Activated CD4-positive, CD25-positive, alpha-beta regulatory T cell treated with anti-CD3 and anti-CD28 coated beads, Interleukin-2, amount 50 U/mL, for 72 hours (primary cell): ENCODE measurements at places on chromosomes 2 and 18.

DNA sequence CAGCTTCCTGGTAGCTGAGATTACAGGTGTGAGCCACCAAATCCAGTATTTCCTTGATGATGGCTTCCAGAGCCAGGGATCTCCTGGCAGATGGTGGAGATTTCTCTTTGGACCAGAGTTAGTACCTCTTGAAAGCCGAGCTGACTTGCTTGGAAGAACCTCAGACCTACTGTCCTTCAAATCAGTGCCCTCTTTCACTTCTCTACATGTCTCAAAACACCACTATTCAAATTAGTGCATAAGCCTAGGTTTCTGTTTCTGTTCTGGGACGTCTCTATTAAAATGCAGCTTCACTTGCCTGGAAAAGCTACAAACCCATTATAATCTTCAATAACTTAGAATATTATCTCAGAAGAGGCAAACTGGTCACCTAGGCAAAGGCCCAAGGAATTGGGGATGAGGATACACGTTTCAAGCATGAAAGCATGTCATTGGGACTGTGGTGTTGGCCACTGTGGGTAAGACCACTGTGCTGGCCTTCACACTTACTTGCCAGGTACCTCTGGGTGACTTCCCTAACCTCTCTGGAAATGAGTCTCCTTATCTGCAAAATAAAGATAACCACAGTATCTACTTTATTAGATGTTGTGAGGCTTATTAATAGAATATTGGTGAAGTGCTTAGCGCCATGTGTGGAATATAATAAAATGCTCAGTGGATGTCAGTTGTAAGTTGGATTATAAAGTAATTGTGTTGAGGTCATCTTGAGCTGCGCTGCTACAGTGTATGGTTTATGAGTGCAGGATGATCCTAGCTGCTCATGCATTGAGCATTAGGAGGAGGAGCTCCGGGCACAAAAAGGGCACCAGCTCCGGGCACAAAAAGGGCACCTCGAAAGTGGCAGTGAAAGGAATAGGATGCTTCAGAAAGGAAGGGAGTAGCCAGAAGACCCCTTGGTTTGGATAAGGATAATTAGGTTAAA lies 84.5 kb downstream of the DOCK10 start:
- no peak for DNase-seq

DNA sequence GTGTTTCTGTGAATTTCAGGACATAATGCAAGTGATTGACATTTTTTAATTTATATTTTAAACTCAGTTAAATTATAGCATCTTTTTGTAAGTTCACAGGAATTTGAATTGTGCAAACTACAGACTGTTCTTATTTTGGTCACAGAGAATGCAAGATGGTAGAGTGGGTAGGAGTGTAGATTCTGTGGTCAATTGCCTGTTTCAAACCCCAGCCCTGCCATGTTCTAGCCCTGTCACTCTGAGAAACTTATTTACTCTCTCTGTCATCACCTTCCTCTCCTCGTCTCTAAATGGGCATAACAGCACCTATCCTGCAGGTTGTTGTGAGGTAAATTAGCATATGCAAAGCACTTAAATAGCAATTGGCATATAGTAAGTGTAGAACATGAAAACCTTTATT lies 879.8 kb downstream of the CPS1 start:
- DNase-seq, result no peak

GRCh38 chr18:57574866-57575265 lies 11.6 kb downstream of the FECH start:
- DNase-seq, result no peak

GRCh38 chr2:180196419-180196977 lies 189.4 kb upstream of the CWC22 start:
- DNase-seq, result no peak

DNA sequence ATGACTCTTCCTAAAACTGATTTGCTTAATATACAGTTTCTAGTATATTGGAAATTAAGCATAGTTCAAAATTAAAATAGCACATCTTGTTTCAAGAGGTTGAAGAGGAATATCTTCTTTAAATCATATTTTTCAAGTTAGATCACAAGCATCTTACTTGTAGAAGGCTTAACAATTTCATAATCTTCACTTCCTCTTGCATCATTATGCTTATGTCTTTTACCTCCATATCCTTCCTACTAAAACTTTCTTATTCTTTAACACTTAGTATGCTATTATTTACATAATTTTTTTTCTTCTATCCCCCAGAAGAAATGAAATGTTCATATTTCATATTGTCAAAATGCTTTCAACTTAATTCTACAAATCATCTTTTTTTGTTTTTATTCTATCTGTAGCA lies 1354.9 kb upstream of the TMEFF2 start:
- no peak for DNase-seq

GRCh38 chr2:101116841-101117552 lies 34.2 kb downstream of the TBC1D8 start:
- no peak for DNase-seq

DNA sequence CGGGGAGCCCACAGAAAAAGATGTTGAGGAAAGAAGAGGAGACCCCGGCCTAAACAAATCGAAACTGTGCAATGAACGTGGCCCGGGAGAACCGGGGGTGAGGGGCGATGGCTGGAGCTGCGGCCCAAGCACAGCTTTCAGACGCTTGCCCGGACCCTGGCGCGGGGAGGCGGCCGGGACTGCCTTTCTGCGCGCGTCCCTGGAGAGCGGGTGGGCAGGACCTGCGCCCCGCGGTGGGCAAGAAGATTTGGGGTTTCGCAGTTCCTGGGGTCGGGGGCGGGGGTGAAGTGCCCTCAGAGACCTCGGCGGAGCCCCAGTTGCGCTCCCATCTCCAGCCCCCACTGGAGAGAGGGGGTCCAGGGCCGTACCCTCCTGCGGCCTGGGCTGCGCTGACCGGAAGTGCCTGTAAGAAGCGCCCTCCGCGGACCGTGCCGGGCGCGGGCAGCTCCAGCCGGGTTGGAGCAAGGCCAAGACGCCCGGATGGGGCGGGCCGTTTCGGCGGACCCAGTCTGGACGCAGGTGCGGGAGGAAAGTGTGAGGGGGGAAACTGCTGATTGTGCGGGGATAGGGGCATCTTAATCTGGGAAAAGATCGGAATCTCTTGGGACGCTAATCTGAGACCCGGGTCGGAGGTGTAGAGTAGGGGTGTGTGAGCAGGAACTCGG lies 11.6 kb downstream of the EN1 start:
- DNase-seq, result no peak

- DNase-seq, result no peak
Measured at GRCh38 chr18:35063875-35064690, 22.9 kb downstream of the MAPRE2 start.

DNA sequence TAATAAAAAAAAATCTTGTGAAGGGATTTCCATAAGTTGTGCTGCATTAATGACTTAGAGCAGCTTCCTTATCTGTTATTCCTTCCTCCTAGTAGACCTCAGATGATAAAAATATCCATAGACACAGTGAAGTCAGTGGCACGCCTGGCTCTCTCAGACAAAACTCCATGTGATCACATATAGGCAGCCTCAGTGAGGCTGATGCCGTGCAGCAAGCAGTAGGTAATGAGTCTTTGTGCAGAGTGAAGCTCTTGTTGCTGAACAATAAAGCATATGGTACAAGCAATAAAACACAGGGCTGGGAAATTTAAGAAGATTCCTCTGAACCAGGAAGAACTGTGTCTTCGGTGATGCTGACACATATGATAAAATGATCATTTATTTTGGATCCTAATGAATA lies 102.7 kb downstream of the CSRNP3 start:
- no peak for DNase-seq

- DNase-seq, result no peak
Measured at GRCh38 chr2:101429453-101429852, 42.1 kb upstream of the CREG2 start.

- no peak for DNase-seq
Measured at GRCh38 chr2:235841863-235842262, 326.3 kb downstream of the GBX2 start.

- DNase-seq, result no peak
Measured at GRCh38 chr2:119668546-119668945, 10.5 kb upstream of the TMEM177 start.

DNA sequence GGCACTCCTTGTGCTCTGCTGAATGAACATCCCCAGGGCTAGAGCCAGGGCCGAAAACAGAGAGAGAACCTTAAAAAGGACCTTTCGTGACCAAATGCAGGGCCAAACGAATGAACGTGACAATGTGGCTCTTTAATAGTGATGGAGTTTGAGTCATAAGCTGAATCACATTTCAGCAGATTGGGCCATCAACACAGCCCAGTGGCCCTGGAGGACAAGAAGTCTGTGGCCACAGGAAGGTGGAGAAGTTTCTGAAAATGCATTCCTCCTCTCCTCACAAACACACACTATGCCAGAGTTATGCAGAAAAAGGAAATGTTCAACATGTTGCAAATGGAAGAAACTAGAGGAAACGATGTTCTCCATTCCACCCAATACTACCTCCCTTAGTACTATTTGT lies 415.8 kb downstream of the HRH4 start:
- DNase-seq, result no peak

- DNase-seq, result no peak
Measured at GRCh38 chr2:193980599-193980998, 1676.4 kb upstream of the SLC39A10 start.

DNA sequence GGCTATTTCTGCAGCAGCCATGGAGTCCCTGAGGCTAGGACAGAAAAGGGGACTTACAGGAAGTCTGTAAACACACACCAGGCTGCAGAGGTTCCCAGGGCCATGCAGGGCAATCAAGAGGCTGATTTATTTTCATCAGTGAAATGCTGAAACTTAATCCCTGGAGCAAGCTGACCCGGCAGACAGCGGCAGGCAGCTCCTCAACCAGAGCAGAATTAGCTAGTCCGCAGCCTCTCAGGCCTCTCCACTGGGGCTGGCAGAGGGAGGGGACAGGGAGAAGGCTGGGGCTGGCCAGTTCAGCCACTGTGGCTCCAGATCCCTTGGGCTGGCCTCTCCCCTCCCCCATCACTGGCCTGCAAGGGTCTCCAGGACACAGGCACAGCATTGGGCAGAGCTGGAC lies 136.3 kb downstream of the TNS1 start:
- no peak for DNase-seq

- no peak for DNase-seq
Measured at GRCh38 chr2:160367887-160368286, 125.7 kb downstream of the RBMS1 start.

DNA sequence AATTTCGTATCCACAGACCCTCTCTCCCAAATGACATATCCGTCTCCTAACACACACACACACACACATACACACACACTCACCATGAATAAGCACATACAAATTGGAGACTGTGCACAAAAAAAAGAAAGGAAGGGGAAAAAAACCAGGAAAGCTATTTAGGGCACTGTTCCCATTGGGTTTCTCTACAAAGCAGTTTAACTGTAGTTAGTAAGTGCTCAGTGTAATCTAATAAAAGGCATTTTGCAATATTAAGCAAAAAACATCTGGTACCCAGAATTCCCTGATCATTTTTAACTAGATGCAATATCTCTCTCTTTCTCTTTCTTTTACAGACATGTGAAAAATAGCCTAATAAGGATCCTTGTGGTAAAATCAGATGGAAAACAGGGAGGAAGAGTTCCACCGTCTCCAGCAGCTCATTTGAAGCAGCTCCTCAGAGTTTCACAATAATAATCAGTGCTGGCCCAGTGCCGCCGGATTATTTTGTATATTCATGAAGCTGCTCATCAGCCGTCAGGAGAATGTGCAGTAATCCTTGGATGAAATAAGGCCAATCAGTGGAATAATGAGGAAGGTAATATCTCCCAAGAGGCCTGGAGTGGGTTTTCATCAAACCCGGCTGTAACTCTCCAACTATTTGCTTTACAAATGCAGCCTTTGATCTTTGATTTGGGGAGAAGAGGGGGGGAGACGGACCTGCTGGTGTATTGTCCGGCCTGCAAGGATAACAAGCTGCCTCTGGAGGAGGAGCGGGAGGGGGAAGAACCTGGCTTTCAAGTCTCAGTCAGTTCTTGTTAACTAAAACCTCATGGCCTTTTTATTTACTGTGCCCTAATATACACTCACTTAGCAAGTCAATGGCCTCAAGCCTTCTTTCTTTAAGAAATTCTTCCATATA lies 227.6 kb upstream of the SMIM21 start:
- no peak for DNase-seq

- DNase-seq, result no peak
Measured at GRCh38 chr2:20143263-20143662, 81.7 kb downstream of the SDC1 start.

GRCh38 chr2:25825238-25825637 lies 53.0 kb downstream of the ASXL2 start:
- DNase-seq, result no peak

- DNase-seq, result no peak
Measured at GRCh38 chr2:120637847-120638246, 97.8 kb upstream of the GLI2 start.

- DNase-seq, result no peak
Measured at GRCh38 chr18:58605027-58606020, 23.6 kb downstream of the ALPK2 start.

DNA sequence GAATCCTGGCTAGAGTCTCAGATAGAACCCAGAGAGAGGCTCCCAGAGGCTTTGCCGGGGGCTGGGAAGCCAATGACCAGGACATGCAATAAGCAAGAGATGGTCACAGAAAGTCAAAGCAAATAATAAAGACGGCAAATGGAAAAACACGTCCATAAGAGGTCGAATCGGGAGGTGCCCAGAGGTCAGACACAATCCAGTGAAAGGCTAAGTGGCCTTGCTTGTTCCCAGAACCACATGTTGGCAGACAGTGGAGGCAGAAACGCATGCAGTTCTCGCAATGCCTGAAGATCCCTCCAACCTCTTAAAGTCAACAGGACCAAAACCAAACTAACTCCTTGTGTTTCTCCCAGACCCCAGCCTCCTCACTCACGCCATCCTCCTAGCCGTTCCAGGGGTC lies 3.0 kb downstream of the CYB5A start:
- no peak for DNase-seq

GRCh38 chr18:78670778-78671391 lies 308.7 kb upstream of the SALL3 start:
- DNase-seq, result no peak

- DNase-seq, result no peak
Measured at GRCh38 chr2:227482638-227483340, 10.8 kb downstream of the AGFG1 start.

DNA sequence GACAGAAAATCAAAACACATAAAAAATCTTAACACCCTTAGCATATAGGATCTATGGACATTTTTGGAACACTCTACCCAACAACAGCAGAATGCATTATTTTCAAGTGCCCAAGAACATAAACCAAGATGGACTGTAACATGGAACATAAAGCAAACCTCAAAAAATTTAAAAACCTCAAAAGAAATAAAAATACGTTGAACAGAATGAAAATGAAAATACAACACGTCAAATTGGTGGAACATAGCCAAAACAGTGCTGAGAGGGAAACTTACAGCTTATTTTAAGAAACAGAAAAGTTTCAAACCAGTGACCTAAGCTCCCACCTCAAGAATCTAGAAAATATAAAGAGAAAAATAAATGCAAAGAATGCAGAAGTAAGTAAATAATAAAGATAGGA lies 58.3 kb upstream of the BCL2L11 start:
- no peak for DNase-seq

DNA sequence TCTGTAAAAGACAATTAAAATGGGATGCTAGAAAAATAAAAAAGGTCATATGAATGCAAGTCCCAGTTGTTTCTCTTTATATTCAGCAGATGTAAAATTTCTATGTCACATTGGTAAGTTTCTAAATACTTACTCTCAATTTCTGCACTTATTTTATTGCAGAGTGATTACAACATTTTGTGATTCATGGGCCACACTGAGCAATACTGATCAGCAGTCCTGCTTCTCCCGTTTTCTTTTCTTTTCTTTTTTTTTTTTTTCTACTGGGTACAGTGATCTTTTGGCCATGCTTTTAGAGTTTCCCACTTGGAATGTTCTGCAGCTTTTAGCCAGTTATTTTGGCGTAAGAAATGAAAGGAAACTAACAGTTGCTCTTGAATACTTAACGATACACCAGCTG lies 38.8 kb downstream of the LIMS1 start:
- no peak for DNase-seq

GRCh38 chr18:26429535-26430226 lies 118.7 kb downstream of the KCTD1 start:
- DNase-seq, result no peak
